Neural progenitor cell (in vitro differentiated cells): ENCODE measurements at places on chromosomes 4 and X. TPM values are rescaled to one million over a fixed set of nuclear protein-coding genes. Genes with fewer than 3 reads are reported as not detected.

GRCh38 chrX:9102956-9103355 is 69.0 kb upstream of the FAM9B start:
- no peak for DNase-seq

DNA sequence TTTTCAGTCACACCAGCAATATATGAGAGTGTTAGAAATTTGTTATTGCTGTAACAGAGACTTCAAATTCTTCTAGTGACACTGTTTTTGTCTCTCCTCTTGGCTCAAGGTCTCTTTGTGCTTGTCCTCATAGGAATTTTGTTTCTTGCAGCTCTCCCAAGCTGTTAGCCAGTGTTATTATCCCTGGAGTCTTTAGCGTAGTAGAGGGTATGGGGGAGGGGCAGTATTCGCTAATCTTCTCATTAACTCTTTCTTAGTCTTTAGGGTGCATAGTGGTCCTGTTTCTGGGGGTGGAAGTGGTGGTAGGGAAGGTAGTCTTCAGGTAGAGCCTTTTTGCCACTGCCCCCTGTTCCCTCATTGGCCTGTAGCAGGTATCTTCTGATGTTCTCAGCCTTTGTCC is 79.4 kb downstream of the JADE3 start:
- peak; percentile 57 for DNase-seq

DNA sequence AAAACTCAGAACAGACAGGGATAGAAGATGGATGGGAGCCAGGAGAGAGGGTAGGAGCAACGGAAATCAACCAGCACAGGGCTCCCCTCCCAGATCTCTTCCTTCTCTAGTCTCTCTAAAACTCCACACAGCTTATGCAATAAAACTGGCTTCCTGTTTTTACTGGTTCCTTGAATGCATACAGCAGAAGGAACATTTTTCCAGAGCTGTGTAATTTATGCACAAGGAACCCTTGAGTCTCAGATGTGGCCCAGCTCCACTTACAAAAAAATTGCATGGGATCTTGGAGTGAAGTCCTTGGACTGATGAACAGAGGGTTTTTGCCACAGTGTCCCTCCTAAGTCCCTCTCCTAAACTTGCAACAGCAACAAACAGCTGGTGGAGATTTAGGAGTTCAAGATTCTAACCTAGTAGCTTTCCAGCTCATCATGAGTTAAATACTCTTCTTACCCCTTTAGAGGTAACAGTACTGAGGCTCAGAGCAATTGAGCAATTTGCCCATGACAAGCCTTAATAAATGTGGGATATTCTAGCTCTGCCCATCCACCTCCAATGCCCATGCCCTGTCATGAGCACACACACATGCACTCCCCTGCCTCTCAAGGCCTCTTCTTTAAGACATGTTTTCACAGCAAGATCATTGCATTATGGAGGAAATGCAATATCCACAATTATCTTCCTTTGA is 18.4 kb upstream of the CC2D2A start:
- no peak for DNase-seq

DNA sequence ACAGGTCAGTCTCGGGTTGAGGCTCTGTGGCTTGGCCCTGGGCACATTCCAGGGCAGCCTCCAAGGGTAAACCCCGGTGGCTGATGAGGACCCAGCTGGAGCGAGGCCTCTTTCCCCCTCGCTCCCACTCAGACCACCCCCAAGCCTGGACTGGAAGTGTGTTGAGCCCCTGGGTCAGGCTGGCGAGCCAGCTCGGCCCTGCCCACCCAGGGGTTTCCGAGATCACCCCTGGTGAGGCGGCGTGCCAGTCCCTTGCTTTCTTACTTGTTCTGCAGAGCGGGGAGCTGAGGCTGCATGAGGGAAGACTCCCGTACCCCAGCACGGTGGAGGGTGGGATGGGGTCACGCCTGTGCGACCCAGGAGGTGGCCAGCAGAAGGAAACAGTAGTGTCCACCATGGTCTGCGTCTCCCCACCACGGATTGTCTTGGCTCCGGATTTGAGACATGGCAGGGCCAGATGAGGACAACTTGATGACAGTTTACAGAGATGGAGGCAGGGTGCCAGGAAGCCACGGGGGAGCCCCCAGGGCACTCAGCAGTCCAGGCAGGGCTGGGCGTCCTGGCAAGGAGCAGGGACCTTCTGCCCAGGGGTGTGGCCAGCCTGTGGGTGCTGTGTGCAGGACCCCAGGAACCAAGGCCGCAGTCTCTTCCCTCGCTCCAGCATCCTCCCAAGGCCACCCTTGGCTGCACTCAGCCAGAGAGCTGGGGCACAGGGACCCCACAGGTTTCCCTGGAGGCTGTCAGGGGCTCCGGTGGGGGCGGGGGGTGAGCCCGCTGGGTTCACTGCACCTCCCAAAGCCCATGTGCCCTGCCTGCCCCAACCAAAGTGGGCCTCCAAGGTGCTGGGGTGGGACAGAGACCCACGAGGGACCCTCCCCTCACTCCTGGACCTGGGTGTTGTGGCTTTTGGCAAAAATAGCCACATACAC is 6.6 kb upstream of the FGFRL1 start:
- DNase-seq, result no peak

GRCh38 chr4:31290836-31291235 is 570.7 kb downstream of the PCDH7 start:
- no peak for DNase-seq

DNA sequence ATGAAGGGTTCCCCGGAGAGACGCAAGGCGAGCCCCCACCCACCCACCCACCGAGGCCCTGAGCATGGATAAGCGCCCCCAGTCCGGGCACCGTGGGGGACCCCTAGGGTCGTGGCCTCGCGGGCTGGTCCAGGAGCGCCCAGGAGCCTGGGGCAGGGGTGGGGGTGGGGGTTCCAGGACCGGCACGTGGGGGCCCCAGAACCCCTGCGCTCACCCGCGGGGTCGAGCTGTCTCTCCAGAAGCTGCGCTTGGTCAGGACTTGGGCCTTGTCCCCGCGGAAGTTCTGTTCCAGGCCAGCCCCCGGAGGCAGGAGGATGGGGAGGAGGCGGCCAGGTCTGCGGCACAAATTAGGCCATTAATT is 11.2 kb upstream of the SHOX start:
- DNase-seq, result no peak

GRCh38 chrX:105013719-105014118 is 206.8 kb downstream of the TEX13A start:
- no peak for DNase-seq

GRCh38 chrX:31743004-31743403 is 671.2 kb upstream of the FTHL17 start:
- DNase-seq, result no peak

- no peak for DNase-seq
These were observed 4.0 kb downstream of the TCEAL2 start for GRCh38 chrX:102129473-102129872.

DNA sequence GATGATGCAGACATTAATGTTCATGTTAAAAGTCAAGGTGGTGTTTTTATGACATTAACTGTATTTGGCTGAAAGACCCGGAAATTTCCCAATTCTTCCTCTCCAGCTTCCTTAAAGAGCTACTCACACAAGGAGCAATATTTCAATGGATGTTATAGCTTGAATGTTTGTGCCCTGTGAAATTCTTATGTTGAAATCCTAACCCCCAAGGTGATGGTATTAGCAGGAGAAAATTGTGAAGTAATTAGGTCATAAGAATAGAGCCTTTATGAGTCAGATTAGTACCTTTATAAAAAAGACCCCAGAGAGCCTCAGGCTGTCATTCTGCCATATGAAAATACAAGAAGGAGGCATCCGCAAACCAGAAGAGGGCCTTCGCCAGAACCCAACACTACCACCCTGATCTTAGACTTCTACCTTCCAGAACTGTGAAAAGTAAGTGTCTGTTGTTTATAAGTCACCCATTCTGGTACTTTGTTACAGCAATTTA is 3.6 kb downstream of the TLR1 start:
- no peak for DNase-seq

- DNase-seq, result no peak
These were observed 225.2 kb upstream of the SLIT2 start for GRCh38 chr4:20026456-20026855.

DNA sequence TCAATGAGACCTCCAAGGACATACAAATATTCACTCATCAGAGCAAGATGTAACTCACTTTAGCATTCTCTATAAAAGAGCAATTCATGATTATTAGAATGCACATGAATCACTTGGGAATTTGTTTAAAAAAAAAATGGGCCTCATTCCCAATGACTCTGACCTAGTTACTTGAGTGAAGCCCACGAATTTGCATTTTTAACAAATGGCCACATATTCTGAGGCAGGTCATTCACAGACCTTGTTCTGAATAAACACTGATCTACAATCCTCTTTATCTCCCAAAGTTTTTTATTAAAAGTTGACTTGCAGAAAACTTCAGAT is 255.1 kb upstream of the VEGFC start:
- no peak for DNase-seq

DNA sequence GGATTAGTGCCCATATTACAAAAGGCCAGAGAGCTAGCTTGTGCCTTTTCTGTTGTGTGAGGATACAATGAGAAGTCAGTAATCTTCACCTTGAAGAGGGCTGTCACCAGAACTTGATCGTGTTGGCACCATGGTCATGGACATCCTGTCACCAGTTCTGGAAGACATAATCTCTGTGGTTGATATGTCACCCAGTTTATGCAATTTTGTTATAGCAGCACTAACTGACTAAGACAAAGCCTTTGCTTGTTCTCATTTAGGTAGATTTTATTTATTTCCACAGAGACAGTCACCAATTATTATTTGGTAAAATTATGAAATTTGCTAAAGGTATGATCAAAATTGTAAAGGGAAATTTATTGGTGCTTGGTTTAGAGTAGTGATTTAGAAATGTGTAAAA is 308.8 kb upstream of the CPXCR1 start:
- no peak for DNase-seq

PGAM4 gene
- total RNA-seq, result not detected in 2 replicates

- DNase-seq, result no peak
These were observed 54.3 kb upstream of the CAMK2D start for GRCh38 chr4:113815826-113816225.

GRCh38 chrX:68443155-68443868 is 10.0 kb upstream of the OPHN1 start:
- no peak for DNase-seq

GRCh38 chr4:144905286-144905685 is 192.7 kb downstream of the ANAPC10 start:
- no peak for DNase-seq

DNA sequence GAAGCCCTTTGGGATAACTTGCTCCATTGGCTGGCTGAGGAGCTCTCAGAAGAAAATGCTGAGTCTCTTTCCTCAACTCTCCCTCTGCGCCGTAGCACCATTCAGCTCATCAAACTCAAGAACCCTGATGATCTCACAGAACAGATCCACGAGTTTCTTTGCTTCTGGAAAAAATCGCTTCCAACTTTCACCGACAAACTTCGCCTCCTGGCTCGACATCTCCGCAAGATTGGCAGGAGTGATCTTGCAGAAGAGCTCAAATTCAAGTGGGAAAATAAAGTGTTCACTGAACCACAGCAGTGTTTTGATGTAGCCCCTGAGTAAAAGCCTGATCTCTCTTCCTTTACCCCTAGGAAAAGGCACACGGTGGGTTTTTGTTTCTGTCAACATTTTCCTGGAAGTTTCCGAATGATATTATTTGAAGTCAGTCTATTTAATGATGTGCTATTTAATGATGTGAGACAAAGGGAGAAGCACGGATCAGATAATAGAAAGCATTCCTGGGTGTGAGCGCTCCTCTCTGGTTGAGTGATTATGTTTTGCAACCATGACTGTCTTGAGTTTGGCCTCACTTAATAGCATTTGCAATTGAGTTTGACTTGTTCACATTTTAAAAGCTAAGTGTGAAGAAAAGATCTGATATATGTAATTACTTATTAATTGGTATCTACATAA is 62.2 kb downstream of the DTHD1 start:
- DNase-seq, result no peak

SLC10A6 gene
- total RNA-seq, result not detected in 2 replicates

DNA sequence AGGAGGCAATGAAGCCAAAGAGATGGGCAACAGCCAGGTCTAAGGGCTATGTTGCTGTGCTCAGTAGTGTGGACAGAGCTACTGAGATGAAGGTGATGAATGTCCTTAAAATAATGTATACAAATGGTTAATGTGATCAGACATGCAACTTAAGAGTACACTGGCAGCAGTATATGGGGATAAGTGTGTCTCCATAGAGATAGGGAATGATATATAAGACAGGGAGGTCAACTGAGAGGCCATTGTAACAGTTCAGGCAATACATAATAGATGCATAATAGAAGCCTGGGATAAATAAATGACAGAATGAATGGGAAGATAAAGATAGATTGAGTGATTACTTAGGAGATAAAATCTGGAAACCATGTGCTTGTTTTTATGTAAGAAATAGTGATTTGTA is 250.0 kb downstream of the CFAP299 start:
- no peak for DNase-seq
